ENCODE measurements at places on chromosomes 13 and 19.

DNA sequence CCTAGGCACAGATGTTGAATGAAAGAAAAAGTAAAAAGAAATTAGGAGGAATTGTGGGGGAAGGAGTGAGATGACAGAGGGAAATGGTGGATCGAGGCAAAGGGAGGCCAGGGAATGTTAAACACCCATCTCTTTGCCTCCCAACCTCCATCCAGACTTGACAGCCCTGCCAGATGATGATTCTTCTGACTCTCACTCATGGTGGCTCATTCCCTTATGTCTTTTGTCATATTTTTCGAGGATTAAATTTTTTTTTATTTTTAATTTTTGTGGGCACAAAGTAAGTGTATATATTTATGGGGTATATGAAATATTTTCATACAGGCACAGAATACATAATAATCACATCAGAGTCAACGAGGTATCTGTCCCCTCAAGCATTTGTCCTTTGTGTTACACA, 42.8 kb downstream of the ADGRE1 start:
- no peak for DNase-seq

GRCh38 chr19:55094456-55095259, 19.0 kb downstream of the EPS8L1 start:
- no peak for DNase-seq

DNA sequence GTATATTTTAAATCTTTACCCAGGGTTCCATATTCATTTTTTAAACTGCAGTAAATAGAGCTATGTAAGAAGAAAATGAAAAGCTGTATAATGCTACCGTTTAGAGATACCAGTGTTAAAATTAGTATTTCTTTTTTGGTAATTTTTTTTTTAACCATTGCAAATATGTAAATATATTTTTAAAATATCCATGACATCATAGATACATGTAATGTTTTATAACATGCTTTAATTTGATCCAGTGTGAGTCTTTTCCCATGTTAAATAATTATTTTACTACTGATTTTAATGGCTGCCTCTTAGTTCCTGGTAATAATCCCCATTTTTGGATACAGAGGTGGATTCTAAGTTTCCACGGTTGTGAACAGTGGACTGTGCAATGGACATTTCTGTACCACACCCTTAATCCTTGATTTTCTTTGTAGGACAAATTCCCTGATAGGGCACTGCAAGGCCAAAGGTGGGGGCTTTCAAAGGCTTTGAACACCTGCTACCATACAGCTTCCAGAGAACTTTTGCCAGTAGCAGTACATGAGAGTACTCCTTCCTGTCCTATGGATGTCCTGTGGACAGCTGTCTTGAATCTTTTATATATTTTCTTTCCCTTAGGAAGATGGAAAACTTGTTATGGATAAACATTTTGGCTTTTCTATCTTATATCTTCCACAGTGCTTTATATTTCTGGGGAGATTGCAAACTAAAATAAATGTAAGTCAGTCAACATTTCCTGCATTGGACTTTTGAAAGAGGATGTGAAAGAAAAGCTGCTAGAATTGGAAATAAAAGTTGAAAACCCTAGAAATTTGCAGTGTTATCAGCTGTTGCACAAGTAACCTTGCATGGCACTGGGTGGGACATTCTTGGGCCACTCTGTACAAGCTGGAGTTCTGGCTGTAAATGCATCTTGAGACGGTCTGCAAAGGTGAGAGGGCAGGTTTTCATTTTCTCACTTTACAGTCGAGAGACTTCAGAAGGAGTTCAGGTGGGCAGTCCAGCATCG, 46.8 kb downstream of the ARHGEF7 start:
- DNase-seq = no peak

GRCh38 chr19:913080-913748, at the start of gene R3HDM4:
TSS of gene R3HDM4 (minus strand) at chr19:913219. CDS start at chr19:913157, 62 bp downstream.
- DNase-seq = peak; percentile 40

DNA sequence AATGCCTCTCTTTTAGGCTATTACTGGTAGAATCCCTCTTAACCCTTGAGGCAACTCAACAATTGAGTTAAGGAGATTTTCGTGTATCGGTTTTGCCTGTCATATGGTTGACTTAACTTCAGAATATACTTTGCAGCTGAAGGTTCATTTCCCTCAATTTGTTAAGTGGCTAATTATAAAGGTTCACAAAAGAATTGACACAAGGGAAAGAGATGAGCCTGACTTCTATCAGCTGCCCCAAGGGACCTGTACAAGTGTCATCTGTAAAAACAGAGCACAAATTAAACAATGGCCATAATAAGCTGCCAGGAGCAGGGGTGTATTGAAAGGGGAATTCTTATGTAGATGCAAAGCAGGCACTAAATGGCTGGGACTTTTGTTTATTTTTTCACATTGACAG, 334.8 kb upstream of the OBI1 start:
- peak; percentile 54 for DNase-seq

- DNase-seq = peak; percentile 22
Measured at GRCh38 chr13:43783820-43784219, 3.0 kb downstream of the ENOX1 start.

- DNase-seq = peak; percentile 42
Measured at GRCh38 chr13:101624210-101624922, 171.9 kb downstream of the ITGBL1 start.

- no peak for DNase-seq
Measured at GRCh38 chr19:35987571-35987896, 7.5 kb upstream of the SDHAF1 start.

- peak; percentile 42 for DNase-seq
Measured at GRCh38 chr13:42990291-42991232, 1.5 kb downstream of the EPSTI1 start.

DNA sequence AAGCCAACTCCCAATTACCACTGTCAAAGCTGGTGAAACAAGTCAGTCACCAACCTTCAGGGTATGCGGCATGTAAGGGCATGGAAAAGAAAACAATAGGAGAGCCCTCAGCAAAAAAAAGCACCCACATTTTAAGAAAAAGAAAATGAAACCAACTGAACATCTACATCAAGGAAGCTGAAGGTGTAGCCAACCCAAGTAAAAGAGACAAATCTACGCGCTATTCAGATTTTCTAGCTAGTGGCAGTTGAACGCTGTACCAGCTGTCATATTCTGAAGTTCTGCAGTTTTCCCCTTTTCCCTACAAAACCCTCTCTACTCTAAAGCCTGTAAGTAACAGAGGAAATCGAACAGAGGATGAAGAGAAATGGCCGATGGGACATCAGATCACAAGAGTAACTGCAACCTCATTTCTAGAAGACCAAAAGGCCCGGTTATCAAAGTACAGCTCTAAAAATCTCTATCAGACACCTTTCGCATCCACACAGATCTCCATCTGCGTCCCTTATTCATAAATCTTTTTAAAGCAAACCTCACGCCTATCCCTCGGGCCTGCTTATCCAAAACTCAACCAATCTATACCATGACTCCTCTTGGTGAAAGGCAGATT, 1.4 kb downstream of the MYCBP2 start:
- DNase-seq = no peak

GRCh38 chr19:20167651-20168122, 673 bp downstream of the ZNF486 start:
- DNase-seq = no peak

DNA sequence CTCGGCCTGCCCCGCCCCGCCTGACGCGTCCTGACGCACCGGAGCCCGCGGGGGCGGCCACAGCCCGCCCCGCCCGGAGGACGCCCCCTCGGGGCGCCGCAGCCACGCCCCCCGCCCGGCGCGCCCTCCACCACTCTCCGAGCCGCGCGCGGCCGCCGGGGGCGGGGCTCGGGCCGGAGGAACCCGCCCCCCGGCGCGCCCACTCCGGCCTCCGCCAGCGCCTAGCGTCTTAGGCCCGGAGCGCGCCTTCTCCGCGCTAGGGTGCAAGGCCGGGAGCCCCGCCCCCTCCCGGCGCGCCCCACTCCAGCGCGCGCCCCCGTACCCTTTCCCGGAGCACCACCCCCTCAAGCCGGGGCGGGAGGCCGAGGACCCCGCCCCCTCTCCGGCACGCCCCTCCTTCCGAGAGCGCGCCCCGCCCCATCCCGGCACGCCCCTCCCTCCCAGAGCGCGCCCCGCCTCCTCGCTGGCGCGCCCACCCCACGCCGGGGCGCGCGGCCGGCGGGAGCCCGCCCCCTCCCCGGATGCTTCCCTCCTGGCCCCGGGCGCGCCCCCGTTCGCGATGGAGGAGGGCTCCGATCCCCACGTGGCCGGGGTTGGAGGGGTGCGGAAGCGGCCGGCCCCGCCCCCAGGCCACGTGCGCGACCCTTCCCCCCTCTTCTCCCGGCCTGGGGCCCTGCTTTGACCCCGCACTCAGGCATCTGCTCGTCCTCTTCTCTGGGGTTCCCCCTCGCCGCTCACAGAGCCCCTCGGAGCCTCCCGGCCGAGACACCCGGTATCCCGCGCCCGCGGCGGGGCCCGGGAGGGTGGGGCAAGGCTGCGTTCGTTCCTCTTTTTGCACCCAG, 480 bp upstream of the KLF16 start:
- DNase-seq = peak; percentile 94
